Activated naive CD4-positive, alpha-beta T cell treated with anti-CD3 and anti-CD28 coated beads for 36 hours (primary cell): ENCODE measurements at places on chromosomes 1 and 21. TPM values are rescaled to one million over a fixed set of nuclear protein-coding genes. Genes with fewer than 3 reads are reported as not detected.
A peak's percentile ranks its signal among the peaks of the same experiment; 100 is the strongest.

Gene PTGFR
- total RNA-seq = not detected

Gene ILDR2
- total RNA-seq = 9.1 TPM

Gene BSND
- total RNA-seq = not detected

Gene FNDC10
- 0.94 TPM for total RNA-seq

Gene GSTM1
- not detected for total RNA-seq

Gene PLD5
- not detected for total RNA-seq

Gene SPATA46
- not detected for total RNA-seq

- DNase-seq = no peak
Observed at GRCh38 chr1:23322770-23323169, 21.3 kb downstream of the HNRNPR start.

- DNase-seq = peak; percentile 36
Observed at GRCh38 chr1:169484683-169485430, 887 bp downstream of the SLC19A2 start.

DNA sequence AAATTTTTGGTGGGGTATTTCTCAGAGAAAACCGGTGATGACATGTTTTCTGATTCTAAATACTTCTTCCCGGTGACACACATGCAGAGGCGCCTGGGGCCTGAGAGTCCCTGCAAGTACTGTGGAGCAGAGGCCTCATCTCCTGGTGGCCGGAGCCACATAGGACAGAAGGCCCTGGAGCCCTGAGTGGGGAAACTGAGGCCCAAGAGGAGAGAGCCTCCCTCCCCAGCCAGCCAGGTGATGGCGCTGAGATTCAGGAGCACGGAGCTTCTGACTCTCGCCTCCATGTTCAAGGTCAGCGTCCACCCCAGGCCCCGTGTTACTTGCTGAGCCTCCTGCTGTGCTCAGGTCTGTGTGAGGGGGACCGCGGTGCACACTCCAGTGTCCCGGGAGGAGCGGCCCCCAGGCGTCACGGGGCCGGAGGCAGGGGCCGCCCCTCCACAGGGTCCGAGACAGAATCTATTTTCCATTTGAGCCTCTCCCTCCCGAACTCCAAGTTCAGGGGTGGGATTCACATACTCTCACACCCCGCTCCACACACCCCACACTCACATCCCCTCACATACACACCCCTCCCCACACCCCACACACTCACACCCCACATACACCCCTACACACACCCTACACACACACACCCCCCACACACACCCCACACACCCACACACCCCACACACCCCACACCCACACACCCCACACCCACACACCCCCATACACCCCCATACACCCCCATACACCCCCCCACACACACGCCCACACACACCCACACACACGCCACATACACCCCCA, 43.8 kb downstream of the SLX9 start:
- no peak for DNase-seq

DNA sequence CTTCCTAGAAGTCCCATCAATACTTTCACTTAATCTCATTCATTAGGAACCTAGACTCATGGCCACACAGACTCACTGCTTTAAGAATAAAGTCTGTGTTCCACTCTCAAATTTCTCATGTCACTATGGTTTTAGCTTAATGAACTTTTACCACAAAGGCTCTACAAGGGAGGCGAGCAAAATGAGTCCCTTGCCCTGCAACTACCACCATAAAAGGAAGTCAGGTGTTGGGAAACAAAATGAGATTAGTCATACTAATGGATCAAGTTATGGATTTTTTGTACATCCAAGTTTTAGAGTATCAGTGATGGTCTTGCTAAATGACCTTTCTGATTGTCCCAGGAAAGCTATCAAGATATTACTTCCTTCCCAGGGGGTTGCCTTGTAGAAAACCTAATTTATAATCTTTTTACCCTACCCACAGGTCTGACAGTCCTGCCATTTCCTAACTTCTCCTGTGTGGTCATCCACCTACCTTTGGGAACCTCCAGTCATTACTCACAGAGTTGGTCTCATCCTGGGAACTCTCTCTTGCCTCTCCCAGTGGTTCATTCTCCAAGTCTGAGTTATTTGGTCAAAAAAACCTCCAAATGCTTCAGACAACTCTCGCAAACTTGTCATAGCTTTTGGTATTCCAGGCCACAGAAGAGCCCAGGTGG, 51.8 kb upstream of the SLC16A1 start:
- no peak for DNase-seq

- DNase-seq = no peak
Observed at GRCh38 chr1:228350831-228351781, 55.5 kb downstream of the TRIM11 start.

- peak; percentile 58 for DNase-seq
Observed at GRCh38 chr1:117735045-117735992, 129.5 kb downstream of the TENT5C start.

GRCh38 chr1:182768963-182769362, 20.6 kb upstream of the NPL start:
- DNase-seq = no peak

- DNase-seq = peak; percentile 42
Observed at GRCh38 chr1:244242446-244242845, 191.4 kb downstream of the ZBTB18 start.

DNA sequence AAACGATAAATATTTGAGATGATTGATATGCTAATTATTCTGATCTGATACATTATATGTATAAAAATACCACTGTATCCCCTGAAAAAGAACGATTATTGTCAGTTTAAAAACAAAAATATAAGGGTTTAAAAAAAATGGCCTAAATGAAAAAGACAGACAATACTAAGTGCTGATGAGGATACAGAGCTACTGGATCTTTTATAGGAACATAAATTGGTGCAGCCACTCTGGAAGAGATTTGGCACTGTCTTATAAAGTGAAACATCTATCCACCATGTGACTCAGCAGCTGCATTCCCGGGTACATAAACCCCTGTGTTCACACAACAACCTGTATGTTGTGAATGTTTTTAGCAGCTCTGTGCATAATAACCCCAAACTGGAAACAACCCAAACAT, 44.2 kb downstream of the KAZN start:
- no peak for DNase-seq

DNA sequence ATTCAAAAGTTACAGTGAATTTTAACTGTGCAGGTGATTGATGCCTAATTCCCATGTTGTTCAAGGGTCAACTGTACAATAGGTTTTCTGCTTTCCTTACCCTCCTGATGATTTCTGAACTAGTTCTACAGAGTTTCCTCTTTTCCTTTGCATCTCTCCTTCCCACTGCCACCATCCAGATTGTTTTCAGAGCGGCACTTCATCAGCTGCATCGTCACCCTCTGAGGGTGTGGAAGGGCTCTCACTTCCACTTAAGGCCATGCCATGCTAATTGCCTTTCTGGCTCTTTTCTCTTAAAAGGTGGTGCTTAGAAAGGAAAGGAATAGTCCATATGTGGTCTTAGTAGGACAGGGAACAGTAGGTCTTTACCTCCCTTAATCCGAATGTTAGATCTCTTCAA, 39.1 kb downstream of the DISC1 start:
- no peak for DNase-seq
